ENCODE measurements at places on chromosomes 11 and 22.

- no peak for DNase-seq
Observed at GRCh38 chr11:70578371-70578770, 180.0 kb downstream of the CTTN start.

DNA sequence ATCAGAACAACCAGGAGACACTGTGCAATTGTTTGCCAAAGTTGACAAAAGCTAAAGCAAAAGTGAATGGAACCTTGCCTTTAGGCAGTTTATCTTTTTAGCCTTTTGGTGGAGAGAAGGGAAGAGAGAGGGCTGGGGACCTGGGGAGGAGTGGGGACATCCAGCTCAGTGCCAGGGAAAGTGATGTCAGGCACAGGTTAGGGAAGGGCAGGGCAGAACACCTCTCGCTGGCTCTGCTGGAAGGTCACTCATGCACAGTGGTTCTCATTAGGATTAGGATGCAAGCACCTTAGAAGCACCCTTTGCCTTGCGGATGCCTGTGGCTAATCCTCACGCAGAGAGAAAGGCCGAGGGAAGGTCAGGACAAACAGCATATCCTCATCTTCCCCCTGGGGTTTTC lies 14.3 kb upstream of the LINC01488 start:
- no peak for DNase-seq

GRCh38 chr11:8841899-8842298 lies 69.1 kb upstream of the AKIP1 start:
- DNase-seq, result no peak

- no peak for DNase-seq
Observed at GRCh38 chr11:20038972-20039371, 121.3 kb downstream of the DBX1 start.

DNA sequence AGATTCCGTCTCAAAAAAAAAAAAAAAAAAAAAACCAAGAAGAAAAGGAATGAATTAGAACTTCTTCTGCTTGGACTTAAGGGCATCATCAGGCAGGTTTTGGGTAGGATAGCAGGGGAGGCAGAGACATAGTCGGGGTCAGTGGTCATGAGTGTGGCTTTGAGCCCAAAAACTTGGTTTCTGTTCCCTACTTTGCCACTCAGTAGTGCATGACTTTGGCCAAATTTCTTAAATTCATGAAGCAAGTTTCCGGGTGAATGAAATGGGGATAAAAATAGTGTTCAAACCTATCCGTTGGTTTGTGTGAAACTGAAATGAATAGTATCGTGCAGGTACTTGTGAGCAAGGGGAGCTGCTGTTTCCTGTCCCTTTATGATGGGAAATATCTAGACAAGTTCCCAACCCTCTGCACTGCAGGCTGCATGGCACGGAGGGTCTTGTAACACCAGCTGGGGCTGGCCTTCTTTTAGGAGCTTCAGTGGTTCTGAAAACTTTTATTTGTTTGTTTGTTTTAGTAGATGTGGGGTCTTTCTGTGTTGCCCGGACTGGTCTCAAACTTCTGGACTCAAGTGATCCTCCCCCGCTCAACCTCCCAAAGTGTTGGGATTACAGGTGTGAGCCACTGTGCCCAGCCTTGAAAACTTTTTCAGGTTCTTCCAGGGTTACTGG lies 18.4 kb downstream of the NEAT1 start:
- no peak for DNase-seq

Measured in NCI-H510A treated with DMSO at 0.1 percent for 48 hours (cell line).